GM18507 (cell line): ENCODE measurements at places on chromosomes 12 and 14.

GRCh38 chr12:87127272-87127671 lies 871.1 kb upstream of the MGAT4C start:
- no peak for DNase-seq

DNA sequence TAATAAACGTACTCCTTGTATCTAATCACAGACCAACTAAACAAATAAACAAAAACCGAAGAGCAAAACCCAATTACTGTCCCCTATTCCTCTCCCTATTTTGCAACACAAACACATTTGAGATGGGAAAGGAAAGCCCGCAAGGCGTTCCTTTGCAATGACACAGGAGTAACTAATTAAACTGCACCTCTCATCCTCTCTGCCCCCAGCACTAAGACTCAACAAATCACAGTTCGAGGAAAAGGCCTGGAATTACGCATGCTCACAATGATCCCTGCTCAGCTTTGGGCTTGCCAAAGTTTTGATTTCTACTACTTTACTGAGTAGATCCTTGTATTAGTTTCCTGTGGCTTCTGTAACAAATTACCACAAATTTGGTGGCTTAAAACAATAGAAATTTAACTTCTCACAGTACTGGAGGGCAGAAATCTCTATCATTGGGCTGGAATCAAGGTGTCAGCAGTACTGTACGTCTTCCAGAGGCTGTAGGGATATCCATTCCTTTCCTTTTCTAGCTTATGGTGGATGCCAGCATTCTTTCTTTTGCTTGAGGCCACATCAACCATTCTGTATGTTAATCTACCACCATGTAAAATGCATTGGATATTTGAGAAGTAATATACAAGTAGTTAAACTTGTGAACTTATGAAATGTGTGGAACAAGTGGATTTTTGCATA lies 123.0 kb downstream of the NAV3 start:
- no peak for DNase-seq

DNA sequence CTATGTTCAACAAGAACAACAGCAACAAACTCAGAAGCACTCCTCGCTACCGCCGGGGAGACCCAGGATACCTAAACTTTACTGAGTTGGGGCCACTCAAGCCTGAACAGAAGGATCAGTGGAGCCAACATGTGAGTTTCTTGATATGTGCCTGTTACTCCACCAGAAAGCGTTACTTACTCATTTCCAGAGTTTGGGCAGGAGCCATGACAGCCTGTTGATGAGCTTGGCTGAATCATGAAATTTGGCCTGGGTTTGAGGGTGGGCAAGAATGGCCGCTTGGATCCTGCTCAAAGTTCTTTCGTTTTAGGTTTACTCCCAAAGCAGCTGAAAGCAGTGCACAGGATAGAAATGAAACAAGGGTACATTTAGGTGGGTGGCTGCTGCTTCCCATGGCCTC lies 12.0 kb upstream of the GALNT6 start:
- DNase-seq = no peak

DNA sequence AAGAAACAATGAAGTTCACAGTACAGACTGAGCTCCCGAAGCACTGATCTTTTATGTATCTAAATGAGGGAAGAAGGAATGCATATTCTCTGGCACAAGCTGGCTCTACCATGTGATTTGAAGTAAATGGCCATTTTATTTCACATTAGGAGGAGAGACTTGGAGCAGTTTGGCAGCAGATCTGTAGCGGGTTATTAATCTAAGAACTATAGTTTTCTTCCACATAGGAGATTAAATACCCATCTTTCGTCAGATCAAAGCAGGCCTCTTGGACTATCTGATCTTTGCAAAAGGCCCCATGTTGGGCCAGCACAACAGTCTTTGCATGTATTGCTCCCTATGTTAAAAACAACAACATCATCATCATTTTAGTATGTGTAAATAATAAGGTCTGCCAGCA lies 477.8 kb downstream of the ZFP36L1 start:
- no peak for DNase-seq

- DNase-seq = no peak
Observed at GRCh38 chr12:87140262-87140661, 884.1 kb upstream of the MGAT4C start.

DNA sequence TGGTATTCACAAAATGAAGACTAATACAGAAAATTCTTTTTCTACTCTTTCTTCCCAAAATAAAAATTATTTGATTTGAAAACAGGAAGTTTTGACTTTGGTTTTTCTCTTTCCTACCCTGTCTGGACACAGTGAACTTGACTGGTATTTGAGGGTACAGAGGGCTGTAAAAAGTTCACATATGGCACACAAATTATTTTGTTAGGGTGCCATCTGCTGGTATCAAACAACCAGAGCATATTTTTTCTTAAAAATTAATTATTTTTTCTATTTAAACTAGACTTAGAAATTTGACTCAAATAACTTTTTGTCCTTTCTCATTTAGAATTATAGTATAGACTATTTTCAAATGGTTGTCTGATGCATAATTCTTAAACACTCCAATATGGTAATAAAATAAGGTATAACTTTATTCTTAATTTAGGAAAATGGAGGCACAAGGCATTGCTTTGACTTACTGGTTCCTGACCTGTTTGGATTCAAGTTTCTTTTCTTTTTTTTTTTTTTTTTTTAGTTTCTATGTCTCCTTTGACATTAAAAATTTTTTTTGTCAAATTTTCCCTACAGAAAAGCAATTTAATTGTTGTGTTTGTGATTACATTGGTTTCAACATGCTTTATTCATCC lies 390.6 kb downstream of the PRKD1 start:
- DNase-seq = no peak

- no peak for DNase-seq
Observed at GRCh38 chr14:50051106-50051505, 65.3 kb downstream of the VCPKMT start.

GRCh38 chr12:132021965-132022364 lies 72.2 kb downstream of the EP400 start:
- DNase-seq = no peak

DNA sequence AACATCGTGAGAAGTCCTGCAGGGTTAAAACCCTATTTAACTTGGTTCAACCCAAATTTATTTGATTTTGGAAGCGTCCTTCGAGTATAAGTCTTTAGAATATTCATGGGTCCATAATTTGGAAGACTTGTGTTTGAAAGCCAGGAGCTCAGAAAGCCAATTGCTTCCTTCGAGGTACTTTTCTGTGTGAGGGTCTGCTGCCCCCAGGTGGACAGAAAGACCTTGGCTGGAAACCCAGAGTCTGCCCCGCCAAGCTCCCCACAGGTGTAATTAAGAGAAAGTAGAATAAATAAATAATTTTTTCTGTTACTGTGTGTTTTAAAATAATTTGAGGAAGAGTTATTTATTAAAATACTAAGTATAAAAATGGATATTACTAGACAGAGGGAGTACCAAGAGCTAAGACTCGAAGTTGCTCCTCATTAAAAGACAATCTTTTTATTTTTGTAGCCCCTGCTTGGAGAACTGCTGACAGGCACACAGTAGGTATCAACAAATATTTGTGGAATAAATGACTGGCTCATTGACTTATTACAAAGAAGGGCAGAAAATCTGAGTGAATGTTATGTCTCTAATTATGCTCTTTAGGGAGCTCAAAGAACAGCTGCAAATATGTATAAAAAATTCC lies 105.8 kb downstream of the PAH start:
- no peak for DNase-seq

DNA sequence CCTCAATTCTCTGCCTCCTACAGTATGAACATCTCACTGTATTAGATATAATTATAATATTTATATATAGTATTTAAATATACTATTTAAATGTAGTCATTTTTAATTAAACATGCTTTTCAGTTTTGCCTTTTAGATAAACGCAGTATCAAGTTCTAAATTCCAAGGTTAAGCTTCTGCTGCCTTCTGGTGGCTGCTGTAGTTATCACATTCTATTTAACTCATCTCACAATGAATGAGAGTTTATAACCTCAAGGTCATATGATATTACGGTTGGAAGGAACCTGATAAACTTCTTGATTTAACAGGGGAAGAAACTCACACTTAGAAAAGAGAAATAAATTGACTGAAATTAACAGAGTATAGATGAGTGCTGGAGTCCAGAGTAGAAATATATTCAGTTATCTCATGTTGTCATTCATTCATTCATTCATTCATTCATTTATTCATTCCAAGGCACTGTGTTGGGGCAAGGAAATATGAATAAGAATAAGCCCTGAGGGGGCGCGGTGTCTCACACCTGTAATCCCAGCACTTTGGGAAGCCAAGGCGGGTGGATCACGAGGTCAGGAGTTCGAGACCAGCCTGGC lies 31.9 kb downstream of the GUCY2C start:
- DNase-seq = peak; percentile 25

DNA sequence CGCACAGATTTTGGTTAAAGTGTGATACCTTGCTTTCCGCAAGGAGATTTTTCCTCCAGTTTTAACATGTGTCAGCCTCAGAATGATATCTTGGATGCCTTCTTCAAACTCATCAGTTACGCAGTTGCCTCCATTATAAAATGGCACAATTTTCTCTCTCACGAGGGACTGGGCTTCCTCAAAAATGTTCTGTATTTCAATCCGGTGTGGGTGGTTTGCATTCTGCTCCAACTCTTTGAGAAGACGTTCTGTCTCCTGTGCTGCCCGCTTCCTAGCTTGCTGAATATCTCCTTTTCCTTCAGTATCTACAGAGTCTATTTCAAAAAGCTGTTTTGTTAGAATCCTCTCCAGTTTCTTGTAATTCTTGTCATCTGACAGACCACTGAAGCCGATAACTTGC lies 1.8 kb downstream of the BAG5 start:
- DNase-seq = no peak

DNA sequence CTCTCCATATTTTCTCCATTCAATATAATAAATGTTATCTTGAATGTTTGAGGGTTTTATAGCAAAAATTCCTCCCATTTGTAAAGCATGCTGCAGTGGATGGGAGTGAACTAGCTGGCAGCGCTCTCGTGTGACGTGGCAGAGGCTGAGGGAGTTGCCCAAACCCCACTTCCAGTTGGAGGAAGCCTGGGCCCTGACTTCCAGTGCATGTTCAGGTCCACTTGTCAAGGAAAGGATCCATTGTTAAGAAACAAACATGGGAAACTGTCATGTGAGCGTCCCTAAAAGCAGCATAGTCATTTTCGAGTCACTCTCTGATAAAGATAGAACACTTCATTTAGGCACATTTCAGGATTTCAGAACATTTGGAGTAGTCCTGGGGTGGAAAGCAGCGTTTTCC lies 116.6 kb downstream of the SLC25A47 start:
- no peak for DNase-seq

GRCh38 chr12:12482959-12483358 lies 79.7 kb downstream of the DUSP16 start:
- no peak for DNase-seq

GRCh38 chr12:5967645-5968415 lies 22.8 kb upstream of the ANO2 start:
- no peak for DNase-seq

DNA sequence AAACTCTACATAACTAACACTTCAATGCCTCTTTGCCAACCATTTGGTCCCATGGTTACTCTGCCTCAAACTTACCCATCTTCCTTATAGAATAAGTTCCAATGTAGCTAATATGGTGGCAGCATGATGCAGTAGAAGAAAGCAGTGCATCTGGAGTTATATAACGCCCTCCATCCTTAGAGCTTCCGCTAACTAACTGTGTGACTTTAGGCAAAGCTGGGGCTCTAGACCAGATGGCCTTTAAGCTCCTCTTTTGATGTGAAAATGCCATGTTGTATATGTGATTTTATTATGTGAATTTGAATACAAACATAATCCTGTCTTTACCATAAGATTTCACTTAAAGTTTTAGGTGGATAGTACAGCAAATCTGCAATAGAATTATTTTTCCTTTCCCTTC lies 6.1 kb downstream of the ABCD2 start:
- DNase-seq = no peak
